ENCODE measurements at places on chromosomes 6 and 20.
A peak's percentile ranks its signal among the peaks of the same experiment; 100 is the strongest.

- no peak for DNase-seq
Observed at GRCh38 chr6:133326584-133326983, 85.4 kb downstream of the EYA4 start.

GRCh38 chr6:139114746-139115145 lies 20.1 kb upstream of the HECA start:
- no peak for DNase-seq

- no peak for DNase-seq
Observed at GRCh38 chr20:21028921-21029320, 77.2 kb downstream of the LINC00237 start.

- no peak for DNase-seq
Observed at GRCh38 chr20:58457083-58457695, 58.0 kb downstream of the APCDD1L start.

DNA sequence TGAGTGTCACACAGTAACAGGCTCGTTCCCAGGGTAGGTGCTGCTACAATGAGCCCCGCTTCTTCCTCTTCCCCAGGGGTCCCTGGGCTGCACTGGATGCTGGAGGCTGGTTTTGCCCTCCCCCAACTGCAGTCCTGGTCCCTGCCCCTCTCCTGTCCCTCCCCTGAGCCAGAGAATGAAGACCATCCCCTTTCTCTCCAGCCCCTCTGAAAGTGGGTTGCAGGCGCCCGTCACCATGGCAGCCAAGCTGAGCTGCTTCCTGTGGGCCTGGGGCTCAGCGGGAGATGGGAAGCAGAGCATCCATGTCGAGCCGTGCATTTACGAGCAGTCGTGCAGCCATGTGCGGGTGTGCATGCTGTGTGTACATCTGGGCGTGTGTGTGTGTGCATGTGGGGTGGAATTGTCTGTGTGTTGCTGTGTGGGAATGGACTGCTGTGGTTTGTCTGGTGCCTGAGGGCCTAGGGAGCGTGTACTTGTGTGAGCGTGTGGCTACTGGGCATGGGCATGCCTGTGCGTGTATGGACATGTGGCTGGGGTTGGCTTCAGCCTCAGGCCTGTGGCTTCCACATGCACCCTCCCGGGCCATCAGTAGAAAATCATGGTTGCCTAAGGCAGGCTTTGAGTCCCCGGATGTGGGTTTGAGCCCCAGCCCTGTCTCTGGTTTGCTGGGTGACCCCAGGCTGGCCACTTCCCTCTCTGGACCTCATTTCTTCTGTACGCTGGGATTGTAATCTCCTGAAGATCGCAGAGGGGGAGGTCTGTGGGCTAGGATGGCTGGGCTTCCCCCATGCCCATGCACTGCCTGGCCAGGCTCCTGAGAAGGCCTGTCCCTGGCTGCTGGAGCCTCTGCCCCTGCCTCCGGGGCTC lies 48.8 kb downstream of the SRC start:
- no peak for DNase-seq

GRCh38 chr20:15498926-15499325 lies 1074.3 kb downstream of the KIF16B start:
- DNase-seq: no peak

- DNase-seq: no peak
Observed at GRCh38 chr6:15763837-15764236, 101.0 kb upstream of the DTNBP1 start.

DNA sequence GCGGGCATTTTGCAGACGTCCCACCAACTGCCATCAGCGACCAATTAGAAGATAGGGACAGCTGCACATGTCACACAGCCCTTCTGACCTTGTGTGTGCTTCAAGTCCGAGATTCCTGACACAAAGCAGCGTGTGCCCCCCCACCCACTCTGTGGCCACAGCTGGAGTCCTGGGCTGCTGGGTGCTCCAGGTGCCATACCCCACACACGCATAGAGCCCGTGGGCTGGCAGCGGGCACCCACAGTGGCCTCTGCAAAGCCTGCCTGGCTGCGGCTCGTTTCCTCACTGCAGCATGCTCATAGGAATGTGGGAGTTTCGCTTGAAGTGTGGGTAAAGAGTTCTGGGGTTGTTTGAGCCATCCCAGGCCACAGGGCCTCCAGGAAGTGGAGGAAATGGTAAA lies 2.5 kb upstream of the ADRM1 start:
- no peak for DNase-seq

DNA sequence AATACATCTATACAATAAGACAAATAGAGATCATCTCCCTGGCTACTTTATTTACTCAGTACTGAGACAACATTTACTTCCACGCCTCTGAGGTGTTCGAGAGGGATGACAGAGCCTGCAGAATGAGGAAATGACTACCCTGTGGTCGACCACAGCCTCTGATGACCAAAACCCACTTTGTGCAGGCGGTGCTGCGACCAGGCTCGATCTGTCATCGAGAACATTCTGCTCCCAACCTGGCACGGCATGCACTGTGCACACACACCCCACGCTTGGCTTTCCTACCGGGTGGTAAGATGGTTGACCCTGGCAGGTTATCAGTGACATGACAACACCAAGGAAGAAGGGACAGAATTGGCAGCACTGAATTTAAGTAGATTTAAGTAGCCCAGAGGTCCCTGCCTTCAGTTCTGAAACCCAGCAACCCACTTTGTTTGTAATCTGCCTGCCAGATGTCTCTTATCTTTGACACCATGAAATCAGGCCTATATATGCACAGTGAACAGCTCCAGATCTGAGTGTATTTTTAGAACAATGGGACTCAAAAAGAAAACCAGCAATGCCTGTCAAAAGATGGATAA lies 42.6 kb downstream of the TTI1 start:
- DNase-seq: no peak

- no peak for DNase-seq
Observed at GRCh38 chr20:47929368-47930115, 144.3 kb upstream of the SULF2 start.

DNA sequence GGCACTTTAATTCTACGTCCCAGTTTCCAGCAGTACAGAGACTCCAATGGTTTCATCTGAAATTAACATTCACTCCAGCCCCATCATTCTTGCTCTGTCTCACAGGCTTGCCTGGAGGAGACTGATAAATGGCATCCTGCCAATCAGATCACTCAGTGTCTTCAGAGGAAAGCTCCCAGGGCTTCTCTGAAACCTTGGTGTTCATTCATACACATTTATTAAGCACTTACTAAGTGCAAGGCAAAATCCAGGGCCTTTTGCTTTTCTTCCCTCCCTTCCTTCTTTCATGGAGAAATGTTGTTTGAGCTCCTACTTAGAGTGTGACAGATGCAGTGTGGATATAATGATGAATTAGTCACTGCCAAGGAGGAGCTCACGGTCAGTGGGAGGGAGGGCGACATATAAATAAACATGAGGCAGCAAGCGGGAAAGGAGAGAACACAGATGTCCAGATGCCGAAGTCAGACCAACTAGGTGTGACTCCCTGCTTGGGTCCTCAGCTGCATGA lies 106.7 kb upstream of the DTNBP1 start:
- DNase-seq: no peak

DNA sequence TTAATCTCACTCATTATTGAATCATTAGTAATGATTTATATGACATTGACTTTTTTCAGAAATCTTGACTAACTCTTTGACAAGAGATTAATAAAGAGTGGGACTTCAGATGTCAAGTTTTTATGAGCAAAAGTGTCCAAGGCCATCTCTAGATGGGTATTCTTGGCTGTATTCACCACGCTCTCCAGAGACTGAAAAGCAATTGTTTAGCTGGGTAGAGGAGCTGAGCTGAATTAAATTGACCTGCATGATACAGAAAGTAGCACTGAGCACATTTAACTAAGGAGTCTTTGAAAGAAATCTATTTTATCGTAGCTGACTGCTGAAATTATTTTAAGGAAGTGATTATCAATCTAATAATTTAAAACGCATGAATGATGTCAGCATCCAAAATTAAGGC lies 89.4 kb downstream of the LINC00237 start:
- DNase-seq: no peak

- no peak for DNase-seq
Observed at GRCh38 chr6:33418690-33419291, 884 bp upstream of the CUTA start.

DNA sequence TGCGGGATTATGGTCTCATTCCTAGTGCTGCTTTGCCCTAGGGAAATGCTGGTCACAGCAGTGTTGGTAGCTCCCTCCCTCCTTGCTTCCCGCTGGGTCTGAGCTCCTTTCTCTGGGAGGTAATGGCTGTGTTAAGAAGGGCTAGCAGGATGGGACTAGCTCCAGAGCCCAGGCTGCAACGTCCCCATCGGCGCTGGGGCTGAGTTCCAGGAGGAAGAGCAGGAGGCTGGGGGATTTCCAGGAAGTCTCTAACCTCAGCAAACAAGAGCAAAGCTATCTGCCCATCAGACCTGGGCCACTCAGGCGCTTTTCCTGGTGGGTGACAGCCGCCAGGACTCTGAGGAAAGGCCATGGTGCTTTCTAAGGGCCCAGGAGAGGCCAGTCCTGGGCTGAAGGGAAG lies 174.2 kb downstream of the DLL1 start:
- no peak for DNase-seq

DNA sequence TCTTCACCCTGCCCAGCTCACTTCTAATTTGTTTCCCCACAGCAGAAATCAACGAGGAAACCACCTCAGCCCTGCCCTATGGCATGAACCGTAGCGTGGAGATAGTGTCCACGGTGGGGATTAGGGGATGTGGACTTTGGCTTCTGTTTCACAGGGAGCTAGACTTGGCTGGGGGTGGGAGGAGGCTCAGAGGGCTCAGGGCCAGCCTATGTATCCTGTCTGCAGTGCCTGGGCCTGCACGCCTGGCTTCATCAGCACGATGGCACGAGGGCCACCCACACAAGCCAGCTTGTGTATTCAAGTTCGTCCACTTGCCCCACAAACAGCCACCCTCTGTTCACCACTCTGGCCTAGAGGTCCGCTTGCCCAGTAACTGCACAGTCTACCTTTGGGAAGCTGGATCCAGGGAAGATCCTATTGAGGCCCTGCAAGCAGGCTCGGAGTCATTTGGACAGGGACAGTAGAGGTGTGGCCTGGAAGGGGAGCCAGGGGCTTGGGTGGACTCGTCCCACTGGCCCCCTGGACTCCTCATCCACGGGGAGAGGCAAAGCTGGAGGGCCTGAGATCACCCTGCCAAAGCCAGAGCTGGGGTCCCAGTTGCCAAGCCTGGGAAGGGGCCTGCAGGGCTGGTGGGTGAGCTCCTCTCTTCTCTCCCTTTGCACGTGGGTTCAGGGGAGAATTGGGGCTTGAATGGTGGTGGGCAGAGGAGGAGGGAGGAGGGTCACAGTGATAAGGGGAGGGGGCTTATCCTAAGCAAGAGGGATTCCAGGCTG lies 38.0 kb upstream of the FAM83D start:
- no peak for DNase-seq

DNA sequence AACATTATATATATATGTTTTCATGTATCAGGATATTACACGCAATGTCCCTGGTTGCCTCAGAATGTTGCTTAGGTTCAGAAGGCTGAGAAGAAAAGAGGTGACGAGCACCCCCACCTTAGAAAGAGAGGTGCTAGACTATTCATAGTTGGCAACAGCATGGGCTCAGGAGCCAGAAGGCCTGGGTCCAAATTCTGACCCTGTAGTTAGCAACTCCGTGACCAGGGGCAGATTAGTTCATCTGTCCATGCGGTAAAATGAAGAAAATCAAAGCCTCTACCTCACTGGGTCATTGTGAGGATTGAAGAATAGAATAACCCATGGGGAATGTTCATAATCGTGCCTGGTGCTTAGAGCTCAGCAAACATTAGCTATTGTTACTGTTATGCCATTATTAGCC lies 5.4 kb upstream of the SIRT5 start:
- DNase-seq: no peak

- no peak for DNase-seq
Observed at GRCh38 chr6:4693173-4693970, 82.8 kb upstream of the CDYL start.

DNA sequence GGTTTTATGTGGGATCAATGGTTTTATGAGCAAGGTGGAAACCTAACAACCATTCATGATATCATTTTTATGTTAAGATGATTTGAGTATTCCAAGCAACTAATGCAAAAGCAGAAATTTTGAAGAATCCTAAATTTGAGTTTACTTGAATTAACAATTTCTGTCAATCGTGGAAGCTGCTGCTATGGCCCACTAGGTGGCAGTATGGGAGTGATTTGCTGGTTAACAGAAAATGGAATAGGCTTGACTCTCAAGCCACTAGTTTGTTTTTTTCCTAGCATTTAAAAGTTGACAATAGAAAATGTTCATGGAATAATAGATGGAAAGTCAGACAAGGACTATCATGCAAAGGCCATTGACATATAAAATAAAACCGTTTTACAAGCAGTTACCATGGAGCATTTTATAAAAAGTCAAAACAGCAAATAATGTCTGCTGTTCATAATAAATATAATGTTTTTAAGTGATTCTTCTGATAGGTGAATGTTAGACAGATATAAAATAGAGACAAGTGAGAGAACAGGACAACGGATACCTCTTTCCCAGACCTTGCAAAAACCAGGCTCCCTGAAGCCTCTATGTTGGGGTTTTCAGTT lies 43.0 kb upstream of the TMEM200A start:
- DNase-seq: peak; percentile 4

GRCh38 chr20:7136886-7137285 lies 369.4 kb downstream of the BMP2 start:
- DNase-seq: no peak

Measured in activated T-helper 1 cell treated with anti-CD3 and anti-CD28 coated beads, Interleukin-2, amount 50 U/mL, for 16 hours (primary cell).